ENCODE measurements at places on chromosomes 4 and X.

- DNase-seq = peak; percentile 76
These were observed 292.5 kb downstream of the CHIC1 start for GRCh38 chrX:73855546-73855945.

DNA sequence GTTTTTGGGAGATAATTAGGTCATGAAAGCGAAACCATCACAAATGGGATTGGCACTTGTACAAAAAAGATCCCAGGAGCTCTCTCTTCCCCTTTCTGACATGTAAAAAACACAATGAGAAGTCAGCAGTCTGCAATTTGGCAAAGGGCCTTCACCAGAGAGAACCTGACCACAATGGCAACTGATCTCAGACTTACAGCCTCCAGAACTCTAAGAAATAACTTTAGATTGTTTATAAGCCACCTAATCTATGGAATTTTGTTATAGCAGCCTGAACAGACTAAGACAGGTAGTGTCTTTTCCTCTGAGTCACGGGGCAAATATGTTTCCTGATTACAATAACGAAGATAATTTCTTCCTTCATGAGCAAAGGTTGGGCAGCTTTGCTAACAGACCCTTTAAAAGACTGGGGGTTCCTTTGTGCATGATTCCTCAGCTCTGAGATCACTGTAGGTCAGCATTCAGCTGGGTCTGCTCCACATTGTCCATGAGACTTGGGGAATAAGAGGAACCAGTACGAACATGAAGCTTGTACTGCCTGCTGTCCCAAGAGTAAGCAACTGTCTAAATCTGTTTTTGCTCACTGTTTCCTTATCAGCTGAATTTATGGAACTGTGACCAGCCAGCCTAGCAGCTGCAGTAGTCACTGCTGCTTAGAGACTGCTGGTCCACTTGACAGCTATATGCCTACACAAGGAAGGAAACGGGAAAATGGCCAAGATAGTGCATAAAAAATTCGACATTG, 191.6 kb downstream of the ANAPC10 start:
- DNase-seq = no peak

GRCh38 chr4:10158333-10158942, 41.8 kb upstream of the WDR1 start:
- no peak for DNase-seq

- no peak for DNase-seq
These were observed 25.3 kb downstream of the LRP2BP start for GRCh38 chr4:185370268-185370949.

DNA sequence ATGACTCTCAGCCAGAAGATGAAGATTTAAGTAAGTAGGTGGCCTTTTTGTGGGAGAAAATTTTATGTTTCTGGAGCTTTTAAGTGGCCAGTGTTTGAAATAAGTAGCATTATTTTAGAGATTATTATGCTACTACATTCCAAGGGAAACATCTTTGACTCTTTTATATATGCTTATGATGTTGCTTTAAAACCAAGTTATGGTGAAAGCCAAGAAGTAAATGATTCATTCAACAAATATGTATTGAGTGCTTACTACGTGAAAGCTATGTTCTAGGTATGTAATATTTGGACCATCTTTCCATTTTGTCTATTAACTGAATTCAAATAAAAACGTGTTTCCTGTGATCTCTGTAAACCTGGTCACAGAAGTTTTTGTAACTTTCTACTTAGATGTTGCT, 58.3 kb downstream of the ZFX start:
- no peak for DNase-seq

- DNase-seq = no peak
These were observed 148.7 kb upstream of the NAP1L5 start for GRCh38 chr4:88846206-88846790.

DNA sequence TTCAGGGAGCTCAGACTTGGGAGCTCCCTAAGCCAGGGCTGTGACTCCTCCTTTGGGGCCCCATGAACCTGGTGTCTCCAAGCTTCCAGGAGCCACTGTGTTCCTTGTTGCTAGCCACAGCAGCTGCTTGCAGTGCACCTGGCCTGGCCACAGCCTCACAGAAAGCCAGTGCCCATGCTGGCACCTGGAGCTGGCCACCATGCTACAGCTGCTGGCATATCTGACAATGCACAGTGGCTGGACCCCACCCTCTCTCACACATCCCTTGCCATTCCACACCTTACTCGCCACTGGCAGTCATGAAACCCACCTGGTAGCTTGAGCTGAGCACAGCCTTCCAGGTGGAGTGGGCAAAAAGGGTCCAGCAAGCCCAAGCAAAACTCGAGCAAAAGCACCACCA, 441.7 kb downstream of the ARAP2 start:
- DNase-seq = no peak

DNA sequence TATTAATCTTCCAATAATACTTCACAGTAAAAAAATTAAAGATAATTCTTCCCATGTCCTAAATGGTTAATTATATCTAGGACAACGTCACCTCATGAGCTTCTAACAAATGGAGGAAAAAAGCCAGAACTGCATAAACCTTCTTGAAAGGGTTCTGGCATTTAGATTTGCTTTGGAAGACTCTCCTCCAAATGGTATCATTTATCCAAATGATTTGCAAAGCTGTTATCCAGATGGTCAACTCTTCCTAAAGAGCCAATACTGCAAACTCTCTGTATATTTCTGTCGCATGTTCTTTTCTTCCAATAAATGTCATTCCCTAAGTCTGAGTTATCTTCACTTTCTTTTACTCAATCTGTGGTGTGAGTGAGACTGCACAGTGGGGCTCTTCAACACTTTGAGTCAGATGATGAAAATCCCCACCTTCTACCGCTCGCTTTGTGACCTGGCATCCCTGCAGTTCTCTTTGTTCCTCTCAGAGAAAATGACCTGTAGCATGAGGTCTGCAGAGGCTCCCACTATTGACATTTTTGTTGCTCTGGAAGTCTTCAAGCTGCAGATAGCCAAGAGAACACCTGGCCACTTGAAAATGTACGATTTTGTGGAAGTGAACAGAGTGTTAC, 52.9 kb downstream of the TMEM150C start:
- no peak for DNase-seq

DNA sequence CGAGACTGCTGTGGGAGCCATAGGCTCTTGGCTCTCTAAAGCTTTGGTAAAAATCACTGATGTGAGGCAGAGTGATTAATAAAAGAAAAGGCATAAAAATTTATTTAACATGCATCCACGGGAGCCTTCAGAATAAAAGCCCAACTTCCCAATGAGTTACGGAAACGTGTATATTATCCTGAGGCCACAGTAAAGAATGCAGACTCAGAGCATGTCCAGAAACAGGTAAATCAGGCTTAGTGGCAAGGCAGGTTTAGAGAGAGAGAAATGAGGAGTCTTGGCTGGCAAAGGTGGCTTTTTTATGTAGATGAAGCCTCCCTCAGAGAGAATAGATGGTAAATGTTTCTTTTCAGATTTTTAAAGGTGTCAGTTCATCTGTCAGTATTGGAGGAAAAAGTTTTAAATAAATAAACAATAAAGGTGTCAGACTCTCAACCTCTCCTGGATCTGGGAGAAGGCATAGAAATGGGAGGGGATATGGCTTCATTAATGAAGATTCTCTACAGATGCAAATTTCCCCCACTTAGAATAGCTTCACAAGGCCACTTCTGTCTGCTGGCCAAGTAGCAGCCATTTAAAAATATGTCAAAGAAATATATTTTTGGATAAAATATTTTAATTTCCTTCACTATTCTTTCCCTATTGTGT, 24.0 kb downstream of the C4orf51 start:
- DNase-seq = no peak

DNA sequence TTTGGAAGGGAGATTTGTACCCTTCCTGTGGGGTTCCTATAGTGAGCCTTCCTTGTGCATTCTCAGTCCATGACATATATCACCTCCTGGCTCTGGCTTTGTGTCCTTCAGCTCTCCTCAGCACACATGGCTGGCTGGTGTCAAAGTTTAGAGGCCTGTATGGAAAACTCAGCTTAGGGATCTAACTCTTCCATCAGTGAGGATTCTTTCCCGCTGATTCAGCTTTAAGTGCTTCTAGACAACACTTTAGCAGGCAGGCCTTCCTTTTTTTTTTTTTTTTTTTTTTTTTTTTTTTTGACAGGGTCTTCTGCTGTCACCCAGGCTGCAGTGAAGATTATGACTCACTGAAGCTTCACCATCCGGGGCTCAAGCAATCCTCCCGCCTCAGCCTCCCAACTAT, 84.2 kb downstream of the NPNT start:
- no peak for DNase-seq

- DNase-seq = no peak
These were observed 101.6 kb downstream of the KLHL8 start for GRCh38 chr4:87118826-87119225.

DNA sequence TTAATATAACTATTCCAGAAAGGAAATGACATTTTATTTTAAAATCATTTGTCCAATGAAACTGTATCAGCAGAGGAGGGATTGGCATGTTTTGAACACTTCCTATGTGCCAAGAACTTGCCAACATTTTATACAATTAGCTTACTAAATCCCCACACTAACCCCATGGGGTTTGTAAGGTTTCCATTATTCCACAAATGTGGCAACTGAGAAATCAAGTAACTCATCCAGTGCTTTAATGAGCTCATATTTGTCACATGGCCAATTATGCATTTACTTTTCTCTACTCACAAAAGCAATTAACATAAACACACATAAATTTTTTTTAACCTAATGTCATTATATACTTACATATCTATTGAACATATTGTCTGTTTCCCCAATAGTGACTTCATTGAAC, 37.3 kb downstream of the MANBA start:
- DNase-seq = no peak

GRCh38 chr4:40264497-40264896, 67.7 kb downstream of the RHOH start:
- peak; percentile 29 for DNase-seq

GRCh38 chrX:128052303-128052702, at the start of gene ACTRT1:
ACTRT1 (minus strand) TSS chrX:128052403; CDS start chrX:128052206, 197 bp downstream.
- DNase-seq = no peak

DNA sequence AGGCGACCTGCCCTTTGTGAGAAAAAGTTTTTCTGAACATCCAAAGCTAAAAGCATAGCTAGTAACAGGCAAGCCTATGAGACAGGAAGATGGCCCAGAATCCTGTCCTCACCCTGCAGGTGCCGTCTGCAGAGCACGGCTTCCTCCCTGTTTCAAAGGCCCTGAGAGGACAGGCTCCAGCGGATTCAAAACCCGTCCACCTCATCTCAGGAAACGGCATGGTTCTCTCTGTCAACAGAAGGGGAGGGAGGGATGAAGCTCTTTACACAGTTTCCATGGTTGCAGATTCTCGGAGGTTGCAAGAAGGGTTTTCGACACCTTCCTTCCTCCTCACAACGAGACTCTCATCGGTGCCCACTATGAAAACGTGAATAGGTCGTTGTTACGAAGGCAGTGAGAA, 8.3 kb downstream of the PPP2R3B start:
- DNase-seq = no peak

GRCh38 chrX:14509325-14510057, 19.8 kb upstream of the GLRA2 start:
- DNase-seq = no peak

GRCh38 chrX:31178769-31179125, 106.9 kb upstream of the FTHL17 start:
- DNase-seq = no peak

- no peak for DNase-seq
These were observed 175.3 kb downstream of the MAML3 start for GRCh38 chr4:139978692-139979091.

GRCh38 chrX:16743604-16744325, 24.4 kb downstream of the SYAP1 start:
- no peak for DNase-seq

GRCh38 chr4:38889143-38889542, 21.5 kb downstream of the FAM114A1 start:
- DNase-seq = peak; percentile 23

DNA sequence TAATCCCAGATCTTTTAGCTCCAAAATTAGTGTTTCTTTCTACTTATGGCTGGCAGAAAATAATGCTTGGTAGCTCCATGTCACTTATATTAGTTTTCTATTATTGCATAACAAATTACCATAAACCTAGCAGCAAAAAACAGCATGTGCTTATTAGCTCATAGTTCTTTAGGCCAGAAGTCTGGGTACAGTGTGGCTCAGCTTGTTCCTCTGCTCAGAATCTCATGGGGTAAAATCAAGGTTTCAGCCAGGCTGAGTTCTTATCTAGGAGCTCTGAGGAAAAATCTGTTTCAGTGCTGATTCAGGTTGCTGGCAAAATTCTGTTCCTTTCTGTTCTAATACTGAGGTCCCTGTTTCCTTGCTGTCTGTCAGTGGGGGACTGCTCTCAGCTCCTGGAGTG, 101.1 kb downstream of the CT47B1 start:
- DNase-seq = no peak

DNA sequence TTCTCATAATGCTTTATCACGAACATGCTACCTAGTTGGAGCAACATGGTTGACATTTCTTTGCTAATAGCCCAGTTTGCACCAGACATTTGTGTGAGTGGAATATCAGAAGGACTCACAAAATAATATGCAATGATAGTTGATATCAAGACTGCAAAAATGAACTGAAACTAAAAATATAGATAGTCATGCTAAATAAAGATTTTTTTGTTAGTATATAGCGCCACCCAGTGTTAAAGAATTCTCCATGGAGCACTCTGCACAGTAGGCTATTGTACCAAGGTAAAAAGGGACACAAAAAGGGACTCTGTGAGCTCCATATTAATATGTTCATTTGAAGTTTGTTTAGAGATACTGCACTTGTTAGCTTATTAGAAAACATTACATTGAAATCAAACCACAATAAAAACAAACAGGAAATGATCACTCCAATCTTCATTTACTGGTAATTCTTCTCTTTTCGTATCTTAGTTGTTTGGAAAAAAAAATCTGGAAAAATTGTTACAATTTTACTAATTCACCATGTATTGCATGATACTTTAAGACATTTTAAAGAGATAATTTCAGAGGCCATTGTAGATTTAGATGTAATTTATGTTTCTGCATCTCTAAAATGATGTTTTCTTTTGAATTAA, 1509.6 kb downstream of the ADGRL3 start:
- peak; percentile 54 for DNase-seq

GRCh38 chrX:39904816-39905537, 192.8 kb downstream of the BCOR start:
- no peak for DNase-seq

- DNase-seq = no peak
These were observed 71.3 kb downstream of the LRBA start for GRCh38 chr4:150943818-150944217.

GRCh38 chr4:109432203-109432602, 1.4 kb upstream of the SEC24B start:
- no peak for DNase-seq

DNA sequence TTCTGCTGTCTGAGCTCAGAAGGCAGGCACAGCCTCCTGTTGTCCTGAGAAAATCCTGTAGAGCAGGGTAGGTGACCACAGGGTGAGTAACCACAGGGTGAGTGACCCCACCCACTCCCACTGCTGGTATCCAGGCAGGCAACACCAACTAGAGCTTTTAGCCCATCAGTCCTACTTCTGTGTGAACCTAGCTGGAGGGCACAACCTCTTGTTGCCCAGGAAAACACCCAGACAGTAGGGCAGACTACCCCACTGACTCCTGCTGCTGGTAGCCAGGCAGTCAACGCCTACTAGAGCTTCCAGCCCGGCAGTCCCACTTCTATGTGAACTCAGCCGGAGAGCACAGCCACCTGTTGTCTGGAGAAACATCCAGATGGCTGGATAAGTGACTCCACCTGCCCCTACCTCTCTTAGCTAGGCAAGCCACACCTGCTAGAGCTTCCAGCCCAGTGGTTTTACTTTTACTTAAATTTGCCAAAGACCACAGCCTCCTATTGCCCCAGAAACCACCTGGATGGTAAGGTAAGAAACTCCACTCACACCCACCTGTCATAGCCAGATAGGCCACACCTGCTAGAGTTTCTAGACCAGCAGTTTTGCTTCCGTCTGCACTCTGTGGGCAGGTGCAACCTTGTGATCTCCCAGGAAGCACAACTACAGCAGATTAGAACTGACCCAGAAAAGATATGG, 371.6 kb downstream of the INPP4B start:
- no peak for DNase-seq

Measured in retina (tissue), 1 donor.